ENCODE measurements at places on chromosomes 13 and 19.

DNA sequence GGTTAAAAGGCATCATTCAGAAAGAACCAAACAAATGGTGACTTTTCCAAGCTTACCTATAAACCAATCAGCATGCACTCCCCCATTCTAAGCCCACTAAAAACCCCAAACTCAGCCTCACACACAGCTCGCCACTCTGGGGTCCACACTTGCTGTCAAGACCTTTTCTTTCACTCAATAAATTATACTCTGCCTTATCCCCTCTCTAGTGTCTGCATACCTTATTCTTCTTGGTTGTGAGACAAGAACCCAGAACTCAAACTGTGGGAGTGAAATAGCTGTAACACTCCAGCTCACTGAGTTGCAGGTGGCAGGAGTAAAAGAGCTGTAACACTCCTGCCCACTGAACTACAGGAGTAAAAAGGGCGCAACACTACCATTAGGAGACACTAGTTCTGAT, 559.0 kb downstream of the TBC1D4 start:
- DNase-seq: no peak

DNA sequence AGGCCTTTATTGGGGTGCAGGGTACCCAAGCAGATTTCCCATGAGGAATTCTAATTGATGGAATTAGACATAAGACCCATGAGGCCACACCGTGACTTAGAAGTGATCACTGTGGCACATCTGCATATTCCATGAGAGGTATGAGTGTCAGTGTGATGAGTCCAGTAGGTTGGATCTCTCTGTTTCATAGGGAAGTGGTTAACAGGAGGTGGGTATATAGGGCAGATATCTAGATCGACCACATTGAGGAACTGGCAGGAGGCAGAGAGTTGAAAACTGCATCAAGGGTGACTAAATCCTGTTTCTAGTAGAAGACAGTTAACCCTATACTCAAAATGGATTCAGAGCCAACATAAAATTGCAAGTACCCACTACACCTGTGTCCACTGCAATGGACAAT, 68.6 kb upstream of the MIR17HG start:
- no peak for DNase-seq

- DNase-seq: no peak
Observed at GRCh38 chr13:47211106-47211505, 314.3 kb upstream of the HTR2A start.

GRCh38 chr13:100650326-100650725, 24.3 kb downstream of the TMTC4 start:
- DNase-seq: peak; percentile 53

- no peak for DNase-seq
Observed at GRCh38 chr13:23858546-23858945, 30.7 kb downstream of the MIPEP start.

Measured in hypothalamus (tissue), 51 donors.